Islet precursor cell (in vitro differentiated cells): ENCODE measurements at places on chromosomes 3 and 15.
A peak's percentile ranks its signal among the peaks of the same experiment; 100 is the strongest.

- DNase-seq, result no peak
Measured at GRCh38 chr15:81941479-81941878, 104.3 kb downstream of the MEX3B start.

DNA sequence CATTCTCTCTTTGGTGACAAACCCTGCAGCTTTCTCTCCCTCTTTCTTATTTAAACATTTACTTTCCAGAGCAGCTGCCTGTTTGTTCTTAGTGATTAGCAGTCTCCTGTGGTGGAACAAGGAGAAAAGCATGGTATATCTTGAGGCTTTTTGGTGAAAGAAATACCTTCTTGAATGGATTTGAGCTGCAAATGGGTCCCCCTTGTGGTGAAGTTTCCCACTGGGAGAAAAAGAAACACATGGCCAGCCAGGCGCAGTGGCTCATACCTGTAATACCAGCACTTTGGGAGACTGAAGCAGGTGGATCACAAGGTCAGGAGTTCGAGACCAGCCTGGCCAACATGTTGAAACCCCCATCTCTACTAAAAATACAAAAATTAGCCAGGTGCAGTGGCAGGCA lies 48.3 kb upstream of the ACP3 start:
- peak; percentile 65 for DNase-seq

- DNase-seq, result peak; percentile 90
Measured at GRCh38 chr15:76139368-76140073, 79.7 kb downstream of the TMEM266 start.

- DNase-seq, result no peak
Measured at GRCh38 chr3:177318559-177318958, 121.3 kb upstream of the TBL1XR1 start.

DNA sequence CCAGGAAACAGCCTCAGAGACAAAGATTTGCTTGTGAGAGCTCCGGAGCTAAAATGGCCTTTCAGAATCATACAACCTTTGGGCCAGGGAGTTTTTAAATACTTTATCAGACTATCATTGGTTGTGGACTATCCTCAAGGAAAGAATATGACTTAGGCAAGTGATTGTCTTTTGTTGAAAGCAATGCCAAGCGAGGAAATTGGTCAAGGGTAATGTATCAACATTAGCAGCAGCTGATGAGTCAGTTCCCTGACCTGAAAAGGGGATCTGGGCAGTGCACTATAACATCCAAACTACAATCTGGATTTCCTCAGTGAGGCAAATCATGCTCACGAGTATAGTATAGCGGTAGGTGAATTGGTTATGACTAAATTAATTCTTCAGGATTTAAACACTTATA lies 303.6 kb downstream of the LSAMP start:
- DNase-seq, result no peak

DNA sequence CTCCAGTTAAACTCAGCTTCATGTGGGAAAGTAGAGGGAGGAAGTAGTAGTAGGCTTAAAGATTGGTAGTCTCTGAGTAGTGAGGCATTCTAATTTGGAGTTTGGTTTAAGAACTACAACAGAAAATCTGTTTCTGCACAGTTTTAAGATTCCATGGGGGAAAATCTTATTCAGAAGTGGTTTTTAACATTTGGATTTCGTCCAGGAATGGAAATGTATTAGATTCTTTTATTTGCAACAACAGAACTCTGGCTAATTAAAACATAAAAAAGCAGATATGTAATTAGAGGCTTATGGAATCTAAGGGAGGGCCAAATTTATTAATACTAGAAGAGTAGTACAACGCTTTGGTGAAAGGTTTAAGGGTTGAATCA lies 36.0 kb downstream of the NECTIN3 start:
- no peak for DNase-seq

- DNase-seq, result no peak
Measured at GRCh38 chr3:126881861-126882260, 101.1 kb upstream of the PLXNA1 start.

- DNase-seq, result peak; percentile 82
Measured at GRCh38 chr15:79184465-79184892, 93.9 kb upstream of the RASGRF1 start.
